T-cell (primary cell): ENCODE measurements at places on chromosomes 12 and 14. TPM values are rescaled to one million over a fixed set of nuclear protein-coding genes. Genes with fewer than 3 reads are reported as not detected.

GRCh38 chr12:28611449-28611848 lies 421.2 kb downstream of the CCDC91 start:
- no peaks in the 10 kb centered on the region for H3K36me3 ChIP-seq
- no peak overlapping the region for H3K4me3 ChIP-seq
- no peak for DNase-seq
- H3K27ac ChIP-seq = no peak overlapping the region

- no peaks in the 10 kb centered on the region for H3K27me3 ChIP-seq
- no peak for DNase-seq
- no peaks in the 10 kb centered on the region for H3K4me1 ChIP-seq
- no peak overlapping the region for H3K27ac ChIP-seq
- no peak overlapping the region for H3K4me3 ChIP-seq
- H3K36me3 ChIP-seq = peaks cover 50% of the 10 kb centered on the region
These were observed 38.3 kb upstream of the DYNC1H1 start for GRCh38 chr14:101926085-101926484.

- H3K4me1 ChIP-seq = peaks cover 84% of the 10 kb centered on the region
- no peak overlapping the region for H3K27ac ChIP-seq
- H3K36me3 ChIP-seq = peaks cover 5% of the 10 kb centered on the region
- no peak overlapping the region for H3K4me3 ChIP-seq
These were observed 224.3 kb downstream of the SLC41A2 start for GRCh38 chr12:104733717-104734175.

GRCh38 chr14:106538201-106538600 lies 1011.8 kb downstream of the TMEM121 start:
- no peaks in the 10 kb centered on the region for H3K36me3 ChIP-seq
- H3K4me1 ChIP-seq = no peaks in the 10 kb centered on the region
- DNase-seq = no peak
- no peak overlapping the region for H3K27ac ChIP-seq

GRCh38 chr14:53528185-53528671 lies 375.1 kb upstream of the DDHD1 start:
- no peaks in the 10 kb centered on the region for H3K27me3 ChIP-seq
- H3K27ac ChIP-seq = no peak overlapping the region
- H3K36me3 ChIP-seq = no peaks in the 10 kb centered on the region
- no peak overlapping the region for H3K4me3 ChIP-seq
- H3K4me1 ChIP-seq = no peaks in the 10 kb centered on the region
- DNase-seq = no peak

DNA sequence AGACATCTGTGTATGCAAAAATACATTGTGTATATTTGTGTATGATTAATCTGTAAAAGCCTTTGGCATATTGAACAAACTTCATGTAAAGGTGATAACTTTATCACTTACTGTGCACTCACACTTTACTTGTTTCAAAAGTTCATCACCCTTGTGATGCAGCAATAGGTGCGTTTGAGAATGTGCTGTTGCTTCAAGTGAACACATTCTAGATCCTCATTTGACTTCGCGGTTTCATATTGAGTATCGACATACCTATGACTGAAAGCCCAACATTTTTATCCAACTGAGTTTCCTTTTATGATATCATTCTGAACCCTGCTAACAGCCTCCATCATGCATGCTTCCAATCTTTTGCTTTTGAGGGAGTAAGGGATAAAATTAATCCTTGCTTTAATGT lies 1086.9 kb downstream of the TMEM121 start:
- H3K36me3 ChIP-seq = no peaks in the 10 kb centered on the region
- DNase-seq = no peak
- no peaks in the 10 kb centered on the region for H3K4me1 ChIP-seq
- H3K27ac ChIP-seq = no peak overlapping the region

DNA sequence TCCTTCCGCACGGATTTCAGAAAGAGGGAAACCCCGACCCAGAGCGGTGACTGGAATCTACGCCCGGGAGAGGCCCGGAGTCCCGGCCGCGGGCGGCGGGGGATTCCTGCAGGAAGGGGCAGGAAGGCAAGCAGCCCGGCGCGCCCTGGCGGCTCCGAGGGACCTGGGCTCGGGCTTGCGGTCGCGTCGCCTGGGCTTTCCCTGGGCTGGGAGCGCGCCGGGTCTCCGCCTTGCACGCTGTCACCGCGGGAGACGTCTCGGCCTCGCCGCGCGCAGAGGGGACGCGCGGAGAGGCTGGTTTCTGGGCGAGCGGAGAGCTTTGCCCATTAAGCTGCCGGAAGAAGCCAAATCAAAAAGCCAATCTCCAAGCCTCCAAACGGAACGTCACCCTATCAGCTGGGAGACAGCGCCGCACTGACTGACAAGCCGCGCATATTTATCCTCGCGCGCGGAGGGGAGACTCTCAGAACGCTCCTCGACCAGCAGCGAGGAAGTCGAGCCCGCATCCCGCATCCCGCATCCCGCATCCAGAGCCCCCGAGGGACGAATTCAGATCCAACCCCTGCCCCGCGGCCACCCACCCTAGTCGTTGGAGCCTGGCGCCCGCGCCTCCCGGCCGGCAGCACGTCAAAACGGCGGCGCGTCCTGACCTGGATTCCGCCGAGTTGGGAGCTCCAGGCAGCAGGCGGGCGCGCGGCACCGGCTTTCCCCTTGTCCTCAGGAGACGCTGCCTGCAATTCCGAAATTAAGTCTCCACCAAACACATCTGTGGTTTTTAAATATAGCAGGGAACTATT lies at the start of gene SLC8A3:
Gene SLC8A3 (minus strand): TSS at position 293 of the 797 bp plus-strand sequence. CDS start 20,529 bp downstream, outside the sequence.
- H3K4me1 ChIP-seq = peaks cover 29% of the 10 kb centered on the region
- H3K27me3 ChIP-seq = peaks cover 2% of the 10 kb centered on the region
- DNase-seq = no peak
- H3K36me3 ChIP-seq = no peaks in the 10 kb centered on the region

DNA sequence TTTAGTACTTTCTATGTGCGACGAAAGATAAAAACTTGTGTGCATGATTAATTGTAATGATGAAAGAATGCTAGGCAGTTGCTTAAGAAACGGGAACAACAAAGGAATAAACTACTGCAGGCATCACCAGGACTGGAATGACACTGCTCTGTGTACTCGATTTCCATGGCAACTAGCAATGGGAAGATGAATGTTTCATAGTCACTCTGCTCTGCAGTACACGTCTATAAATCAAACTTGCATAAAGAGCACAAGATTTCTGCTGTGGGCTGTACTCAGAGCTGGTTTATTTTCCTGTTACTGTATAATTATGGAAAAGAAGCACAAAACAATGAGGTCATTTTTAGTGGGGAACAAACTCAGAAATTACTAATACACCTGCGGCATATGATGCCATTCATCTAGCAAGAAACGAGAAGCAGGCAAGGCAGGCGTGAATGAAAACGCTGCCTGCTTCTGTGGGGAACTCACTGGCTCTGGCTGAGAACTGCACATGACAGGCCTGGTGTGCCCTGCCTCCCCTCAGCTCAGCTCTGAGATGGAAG lies 41.8 kb downstream of the EFCAB11 start:
- no peak for DNase-seq
- H3K36me3 ChIP-seq = no peaks in the 10 kb centered on the region
- no peaks in the 10 kb centered on the region for H3K4me1 ChIP-seq
- H3K27me3 ChIP-seq = no peaks in the 10 kb centered on the region
- no peak overlapping the region for H3K4me3 ChIP-seq

DNA sequence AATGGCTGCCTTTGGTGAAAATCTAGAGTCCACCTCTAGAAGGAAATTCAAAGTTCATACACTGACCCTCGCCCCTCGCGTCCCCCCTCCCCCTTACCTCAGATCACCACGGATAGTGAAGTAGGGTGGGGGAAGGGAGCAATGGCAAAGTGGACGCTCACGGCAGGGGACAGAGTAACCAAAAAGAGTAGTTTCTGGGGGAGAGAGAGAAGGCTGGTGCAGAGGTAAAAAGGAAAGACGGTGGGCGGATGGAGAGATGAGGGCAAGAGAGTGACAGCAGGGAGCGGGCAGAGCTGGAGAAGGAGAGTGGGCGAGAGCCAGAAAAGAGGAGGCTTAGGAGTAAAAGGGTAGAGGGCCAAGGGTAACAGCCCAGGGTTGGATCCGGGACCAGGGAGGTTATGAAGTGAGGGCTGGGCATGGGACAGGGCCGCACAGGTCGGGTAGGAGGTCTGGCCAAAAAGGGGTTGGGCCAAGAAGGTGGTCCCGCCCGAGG lies 423 bp downstream of the ALDH6A1 start:
- H3K27me3 ChIP-seq = no peaks in the 10 kb centered on the region
- H3K4me1 ChIP-seq = peaks cover 13% of the 10 kb centered on the region
- no peak for DNase-seq
- no peaks in the 10 kb centered on the region for H3K36me3 ChIP-seq

GRCh38 chr14:64195199-64195598 lies 99.0 kb downstream of the ESR2 start:
- peaks cover 19% of the 10 kb centered on the region for H3K4me1 ChIP-seq
- peak overlapping the region; percentile 77 for H3K27ac ChIP-seq

- H3K4me1 ChIP-seq = no peaks in the 10 kb centered on the region
- no peak for DNase-seq
These were observed 94.2 kb upstream of the CEP83 start for GRCh38 chr12:94553875-94554274.

DNA sequence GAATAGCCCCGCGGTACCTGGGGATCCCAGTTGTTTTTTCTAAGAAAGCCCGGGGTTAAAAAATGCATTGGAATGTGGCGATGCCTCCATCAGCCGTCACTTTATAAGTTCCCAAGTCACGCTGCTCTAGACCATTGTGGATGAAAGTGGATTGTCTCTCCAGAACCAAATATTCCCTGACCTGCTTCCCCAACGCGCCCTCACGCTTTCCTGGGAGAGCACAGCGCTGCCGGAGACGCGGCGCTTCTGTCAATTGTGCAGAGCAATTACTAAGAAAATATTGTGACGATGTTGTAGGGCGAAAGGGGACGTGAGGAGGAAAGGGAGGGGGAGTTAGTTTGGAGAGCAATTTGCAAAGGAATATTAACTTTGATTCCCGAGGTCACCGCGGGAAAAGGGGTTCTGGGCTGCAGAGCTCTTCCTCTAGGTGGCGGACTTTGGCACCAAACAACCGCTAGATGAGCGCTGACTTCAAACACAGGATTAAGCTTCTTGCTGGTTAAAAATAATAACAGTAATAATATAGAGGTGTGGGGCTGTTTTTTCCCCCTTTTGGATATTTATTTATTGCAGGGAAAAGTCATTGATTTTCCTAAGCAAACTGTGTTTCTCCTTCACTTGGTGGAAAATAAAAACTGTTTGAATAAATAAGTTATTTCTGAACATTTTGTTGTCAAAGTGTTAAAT lies 9.6 kb upstream of the FOXG1 start:
- H3K4me3 ChIP-seq = no peak overlapping the region
- H3K27me3 ChIP-seq = peaks cover 18% of the 10 kb centered on the region
- no peak for DNase-seq
- H3K27ac ChIP-seq = no peak overlapping the region
- H3K36me3 ChIP-seq = no peaks in the 10 kb centered on the region

DNA sequence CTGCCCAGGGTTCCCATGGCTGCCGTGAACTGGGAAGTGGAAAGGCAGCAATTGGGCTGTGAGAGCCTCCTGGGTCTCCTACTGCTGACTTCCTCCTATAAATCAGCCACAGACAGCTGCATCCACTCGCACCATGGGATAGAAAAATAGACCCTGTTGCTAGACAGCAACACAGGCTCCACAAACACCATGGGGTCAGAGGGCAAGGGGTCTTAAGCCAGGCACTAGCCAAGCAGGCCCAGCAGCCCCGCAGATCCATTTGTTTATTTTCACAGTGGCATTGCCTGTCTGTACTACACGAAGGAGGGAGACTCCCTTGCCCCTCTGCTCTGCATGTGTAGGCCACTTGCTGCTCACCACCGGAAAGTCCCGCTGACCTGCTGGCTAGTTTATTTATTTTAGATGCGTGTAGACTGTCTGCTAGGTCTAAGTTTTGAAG lies 139.8 kb downstream of the DACT1 start:
- H3K4me1 ChIP-seq = no peaks in the 10 kb centered on the region
- H3K27ac ChIP-seq = no peak overlapping the region
- H3K36me3 ChIP-seq = no peaks in the 10 kb centered on the region
- H3K27me3 ChIP-seq = no peaks in the 10 kb centered on the region
- DNase-seq = no peak

- H3K27ac ChIP-seq = no peak overlapping the region
- no peak for DNase-seq
- no peaks in the 10 kb centered on the region for H3K27me3 ChIP-seq
- no peak overlapping the region for H3K4me3 ChIP-seq
- H3K36me3 ChIP-seq = no peaks in the 10 kb centered on the region
- H3K4me1 ChIP-seq = peaks cover 3% of the 10 kb centered on the region
These were observed 31.9 kb downstream of the MMAB start for GRCh38 chr12:109541413-109541726.

DNA sequence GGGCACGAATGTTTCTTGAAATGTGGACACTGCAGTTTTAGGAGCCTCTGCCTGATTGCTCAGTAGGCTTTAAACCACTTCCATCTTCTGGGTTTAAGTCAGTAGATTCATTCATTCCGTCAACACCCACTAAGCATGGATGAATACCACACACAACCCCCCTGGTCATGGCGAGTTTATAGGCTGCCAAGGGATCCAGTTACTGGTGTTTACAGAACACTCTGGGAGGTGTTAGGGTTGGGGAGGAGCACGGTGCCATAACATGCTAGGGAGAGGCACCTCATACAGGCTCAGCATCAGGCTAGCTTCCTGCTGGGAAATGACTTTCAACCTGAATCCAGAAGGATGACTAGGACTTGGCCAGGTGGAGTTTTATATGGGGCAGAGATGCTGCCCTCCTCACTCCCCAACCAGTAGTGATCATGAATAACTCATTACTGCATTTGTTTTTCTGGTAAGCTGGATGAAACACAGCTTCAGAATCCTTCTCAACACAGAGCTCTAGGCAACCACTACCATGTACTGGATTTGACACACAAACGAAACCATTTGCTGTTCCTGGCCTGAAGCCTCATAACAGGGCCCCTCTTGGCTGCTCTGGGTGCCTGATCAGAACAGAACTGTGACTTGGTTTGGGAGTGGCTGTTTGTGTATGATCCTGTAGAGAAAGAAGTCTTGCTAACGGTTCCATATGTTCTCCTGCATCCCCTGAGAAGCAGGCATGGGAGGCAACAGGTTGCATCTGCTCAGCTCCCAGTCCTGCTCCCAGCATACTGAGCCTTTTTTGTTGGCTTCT lies 47.9 kb downstream of the FBXW8 start:
- H3K27me3 ChIP-seq = no peaks in the 10 kb centered on the region
- peaks cover 9% of the 10 kb centered on the region for H3K36me3 ChIP-seq
- no peak for DNase-seq

GRCh38 chr14:35261774-35262173 lies 30.4 kb upstream of the PSMA6 start:
- H3K4me1 ChIP-seq = no peaks in the 10 kb centered on the region
- H3K27ac ChIP-seq = no peak overlapping the region
- peaks cover 12% of the 10 kb centered on the region for H3K36me3 ChIP-seq
- no peak overlapping the region for H3K4me3 ChIP-seq
- H3K27me3 ChIP-seq = no peaks in the 10 kb centered on the region

ZNF140 gene
- total RNA-seq = 20.3 TPM

BDKRB1 gene
- total RNA-seq = not detected

PLA2G1B gene
- not detected for total RNA-seq

C1QL4 gene
- not detected for total RNA-seq

A2ML1 gene
- total RNA-seq = not detected

RPS6KA5 gene
- 31.2 TPM for total RNA-seq

TPH2 gene
- total RNA-seq = not detected

MMP19 gene
- not detected for total RNA-seq
